ENCODE measurements at places on chromosomes 16 and 17.

DNA sequence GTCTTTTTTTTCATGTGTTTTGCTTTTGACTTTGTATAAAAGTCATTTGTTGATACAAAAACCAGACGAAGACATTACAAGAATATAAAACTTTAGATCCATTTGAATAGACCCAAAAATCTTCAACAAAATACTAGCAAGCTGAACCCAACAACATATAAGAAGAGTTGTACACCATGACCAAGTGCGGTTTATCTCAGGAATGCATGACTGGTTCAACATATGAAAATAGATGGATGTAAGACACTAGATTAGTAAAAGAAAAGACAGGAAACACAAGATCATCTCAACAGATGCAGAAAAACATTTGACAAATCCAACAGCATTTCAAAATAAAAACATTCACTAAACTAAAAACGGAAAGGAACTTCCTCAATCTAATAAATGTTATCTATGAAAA lies 69.0 kb downstream of the TBC1D16 start:
- no peak for DNase-seq

DNA sequence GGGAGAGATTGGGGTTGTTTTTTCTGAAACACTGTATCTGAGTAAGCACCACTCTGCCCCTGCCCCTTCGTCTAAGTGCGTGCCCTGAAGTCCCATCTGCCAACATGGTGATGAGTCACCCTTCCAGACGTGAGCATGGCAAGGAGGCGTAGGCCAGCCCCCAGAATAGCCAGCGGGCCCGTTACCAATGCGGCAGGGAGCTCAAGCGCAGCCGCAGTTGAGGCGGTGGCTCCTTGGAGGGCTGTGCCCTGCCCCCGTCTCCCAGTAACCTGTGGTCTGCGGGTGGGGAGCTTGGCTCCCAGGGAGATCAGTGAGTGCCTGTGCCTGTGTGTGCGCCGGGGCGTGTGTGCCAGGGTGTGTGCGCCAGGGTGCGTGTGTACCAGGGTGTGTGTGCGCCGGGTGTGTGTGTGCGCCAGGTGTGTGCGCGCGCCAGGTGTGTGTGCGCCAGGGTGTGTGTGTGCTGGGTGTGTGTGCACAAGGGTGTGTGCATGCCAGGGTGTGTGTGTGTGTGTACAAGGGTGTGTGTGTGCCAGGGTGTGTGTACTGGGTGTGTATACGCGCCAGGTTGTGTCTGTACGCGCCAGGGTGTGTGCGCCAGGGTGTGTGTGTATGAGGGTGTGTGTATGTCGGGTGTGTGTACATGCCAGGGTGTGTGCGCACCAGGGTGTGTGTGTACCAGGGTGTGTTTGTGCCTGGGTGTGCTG lies 98.6 kb upstream of the CHMP6 start:
- DNase-seq, result no peak

GRCh38 chr17:79923974-79924638 lies 84.9 kb upstream of the CBX4 start:
- DNase-seq, result peak; percentile 82

- DNase-seq, result no peak
Observed at GRCh38 chr16:69482410-69482991, 58.1 kb downstream of the CYB5B start.

GRCh38 chr16:4240624-4241023 lies 1.3 kb downstream of the SRL start:
- DNase-seq, result no peak

- DNase-seq, result no peak
Observed at GRCh38 chr16:59259950-59260319, 525.8 kb upstream of the GOT2 start.

DNA sequence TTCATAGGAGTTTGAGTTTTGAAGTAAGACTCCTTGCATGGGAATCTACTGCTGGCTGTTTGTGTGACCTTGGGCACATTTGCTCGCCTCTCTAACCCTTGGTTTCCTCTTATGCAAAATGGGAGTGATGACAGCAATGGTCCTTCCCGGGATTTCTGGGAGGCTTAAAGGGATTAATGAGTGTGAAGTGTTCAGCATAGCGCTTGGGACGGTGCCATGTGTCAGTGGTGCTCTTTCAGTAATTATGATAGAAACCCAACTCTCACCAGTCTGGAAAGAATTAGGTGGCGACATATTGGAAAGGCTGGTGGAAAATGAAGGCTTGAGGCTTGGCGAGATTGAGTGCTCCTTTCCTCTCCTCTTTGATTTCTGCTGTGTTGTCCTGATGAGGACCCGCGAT lies 429.2 kb upstream of the EEF2KMT start:
- no peak for DNase-seq

DNA sequence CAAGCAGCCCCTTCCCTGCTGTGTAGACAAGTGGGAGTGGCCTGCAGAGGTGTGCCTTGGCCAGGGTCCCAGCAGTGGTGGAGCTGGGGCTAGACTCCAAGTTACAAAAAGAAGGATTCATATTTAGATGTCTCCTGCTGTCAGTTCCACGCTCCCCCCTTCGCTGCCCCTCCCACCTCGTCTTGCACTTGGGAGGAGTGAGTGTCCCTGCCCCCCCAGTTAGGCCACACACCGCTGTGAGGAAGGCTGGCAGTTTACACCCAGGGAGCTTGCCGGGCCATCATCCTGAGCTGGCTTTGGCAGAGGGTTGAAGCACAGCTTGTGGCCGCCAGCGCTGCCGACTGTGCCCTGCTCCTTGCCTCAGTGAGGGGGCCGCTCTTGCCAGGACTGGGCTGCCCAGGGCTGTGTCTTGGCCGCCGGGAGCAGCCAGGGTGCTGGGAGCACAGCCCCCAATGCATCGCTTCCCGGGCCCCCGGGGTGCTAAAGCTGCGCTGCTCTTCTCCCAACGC lies 44.3 kb downstream of the ELAC2 start:
- peak; percentile 44 for DNase-seq

DNA sequence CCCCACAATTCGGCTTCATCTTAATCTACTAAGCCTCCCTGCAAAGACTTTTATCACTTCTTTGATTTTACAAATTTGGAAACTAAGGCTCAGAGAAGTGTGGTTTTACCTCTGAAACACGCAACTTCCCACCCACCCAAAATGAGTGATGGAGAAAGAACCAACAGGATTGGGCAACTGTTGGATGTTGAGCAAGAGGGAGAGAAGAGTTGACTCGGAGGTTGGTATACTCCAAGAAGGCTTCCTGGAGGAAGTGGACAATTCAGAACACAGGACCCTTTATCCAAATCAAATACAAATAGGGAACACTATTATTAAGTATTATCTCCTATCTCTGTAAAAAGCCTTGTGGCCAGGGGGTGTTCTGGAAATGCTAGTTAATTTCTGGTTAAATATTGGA lies 323.0 kb downstream of the C16orf95 start:
- no peak for DNase-seq

DNA sequence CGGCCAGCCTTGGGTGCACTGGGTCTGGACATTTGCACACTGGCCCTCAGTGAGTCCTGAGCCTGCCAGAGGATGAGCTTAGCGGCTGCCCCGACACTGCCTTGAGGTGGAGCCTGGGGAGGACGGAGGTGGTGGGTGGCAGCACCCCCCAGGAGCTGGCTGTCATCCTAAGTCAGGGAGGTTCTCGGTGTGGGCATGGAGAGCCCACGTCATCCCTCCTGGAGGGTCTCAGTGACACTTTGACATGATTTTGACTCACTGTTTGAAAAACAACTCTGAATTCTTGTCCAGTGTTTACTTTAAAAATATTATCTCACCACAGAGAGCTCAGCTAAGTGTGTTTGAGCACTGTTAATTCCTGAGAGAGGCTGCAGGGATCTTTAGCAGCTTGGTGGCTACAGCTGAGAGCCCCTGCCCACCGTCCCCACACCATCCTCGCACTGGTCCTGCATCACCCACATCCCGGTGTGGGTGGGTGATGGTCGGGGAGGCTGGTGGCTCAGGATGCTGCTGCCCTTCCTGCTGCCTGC lies 63.1 kb downstream of the BANP start:
- DNase-seq, result no peak

GRCh38 chr16:59385491-59385890 lies 651.4 kb upstream of the GOT2 start:
- no peak for DNase-seq

DNA sequence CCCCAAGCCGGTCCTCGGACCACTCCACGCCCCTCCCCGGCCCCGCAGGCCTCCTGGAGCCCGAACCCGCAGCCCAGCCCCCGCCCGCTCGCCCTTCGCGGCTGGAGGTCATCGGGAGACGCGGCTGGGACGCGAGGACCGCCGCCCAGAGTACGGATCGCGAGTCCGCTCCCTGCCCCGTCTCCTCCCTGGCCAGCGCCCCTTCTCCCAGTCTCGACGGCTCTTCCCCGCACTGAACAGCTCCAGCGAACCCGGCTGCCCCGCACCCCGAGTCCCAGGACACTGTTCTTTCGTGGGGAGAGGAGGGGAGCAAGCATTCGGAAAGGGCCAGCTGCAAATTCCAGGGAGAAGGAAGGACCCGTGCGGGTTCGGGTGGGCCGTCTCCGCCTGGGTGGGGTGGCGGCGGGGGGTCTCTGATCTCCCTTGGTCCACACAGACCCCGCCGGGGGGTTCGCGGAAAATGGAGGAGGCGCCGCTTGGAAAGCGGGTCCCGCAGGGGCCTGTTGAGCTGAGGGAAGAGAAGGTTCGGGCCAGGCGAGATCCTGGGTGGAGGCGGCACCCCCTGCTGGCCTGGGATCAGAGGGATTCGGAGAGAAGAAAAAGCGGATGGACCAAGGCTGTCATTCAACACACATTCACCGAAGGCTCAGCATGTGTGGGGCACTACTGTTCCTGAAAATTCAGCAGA lies 632 bp upstream of the RTN4RL1 start:
- peak; percentile 53 for DNase-seq

- DNase-seq, result no peak
Observed at GRCh38 chr16:88826070-88826840, 14.5 kb upstream of the APRT start.

GRCh38 chr16:8989099-8989878 lies 25.6 kb upstream of the USP7 start:
- no peak for DNase-seq

DNA sequence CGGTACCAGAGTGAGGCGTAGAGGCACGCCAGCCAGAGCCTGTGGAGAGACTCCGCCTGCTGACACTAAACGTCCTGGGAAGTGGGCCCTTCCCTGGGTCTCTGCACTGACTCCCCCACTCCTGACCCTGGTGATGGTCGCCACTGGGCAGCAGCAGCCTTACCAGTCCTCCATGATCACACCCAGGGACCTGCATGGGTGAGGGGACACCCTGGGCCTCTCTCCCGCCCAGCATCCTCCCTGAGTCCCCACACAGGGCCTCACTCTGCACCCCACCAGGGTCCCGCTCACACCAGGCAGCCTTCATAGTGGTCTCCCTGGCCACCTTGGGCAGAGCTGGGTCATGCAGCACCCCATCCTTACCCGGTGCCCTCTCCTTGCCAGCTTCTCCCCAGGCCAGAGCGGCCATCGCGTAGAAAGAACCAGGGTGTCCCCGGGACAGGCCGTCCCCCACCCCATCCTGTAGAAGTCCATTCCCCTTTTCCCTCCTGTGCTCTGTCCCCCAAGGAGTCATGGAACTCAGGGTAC lies 10.7 kb downstream of the RGS11 start:
- no peak for DNase-seq

- peak; percentile 91 for DNase-seq
Observed at GRCh38 chr17:72476575-72476986, 355.8 kb downstream of the SOX9 start.

DNA sequence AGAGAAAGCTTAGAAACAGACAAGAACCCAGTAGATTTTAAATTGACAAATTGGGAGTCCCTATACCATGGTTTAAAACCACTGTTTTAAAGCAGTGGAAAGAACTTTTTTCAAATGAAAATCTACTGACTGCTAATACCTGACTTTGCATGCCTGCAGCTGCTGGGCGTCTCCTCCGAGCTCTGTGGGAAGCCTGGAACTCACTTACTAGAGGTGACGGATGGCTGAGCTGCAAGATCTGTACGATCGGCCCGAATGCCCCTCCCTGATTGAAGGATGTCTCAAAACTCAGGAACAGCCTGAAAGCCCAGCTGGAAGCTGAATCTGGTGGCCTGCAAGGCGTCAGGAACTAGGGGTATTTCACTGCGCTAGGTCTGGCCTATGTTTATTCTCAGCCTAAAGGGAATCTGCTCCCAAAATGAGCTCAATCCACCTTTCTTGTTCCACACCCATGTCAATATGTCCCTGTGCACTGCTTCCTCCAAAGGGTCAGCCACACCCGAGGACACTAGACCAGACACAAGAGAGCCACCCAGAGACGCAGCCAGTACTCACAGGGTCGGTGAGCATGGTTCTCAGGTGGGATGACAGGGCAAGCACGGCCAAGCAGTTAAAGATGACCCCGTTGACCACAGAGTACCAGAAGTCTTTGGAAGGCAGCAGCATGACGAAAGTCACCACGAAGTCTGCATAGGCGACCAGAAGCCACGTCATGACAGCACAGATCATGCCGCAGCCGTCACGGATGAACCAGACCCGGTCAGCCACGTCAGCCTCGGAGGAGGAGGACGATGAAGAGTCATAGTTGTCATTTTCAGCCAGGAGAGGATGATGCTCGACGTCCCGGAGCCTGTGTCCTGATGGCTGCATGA lies 21.4 kb downstream of the ZDHHC7 start:
- DNase-seq, result no peak

GRCh38 chr16:49788986-49789385 lies 66.9 kb downstream of the ZNF423 start:
- no peak for DNase-seq

Data from iPS-NIHi11 (cell line).